NCI-H187 treated with DMSO at 0.1 percent for 48 hours (cell line): ENCODE measurements at places on chromosomes 7 and 10.

DNA sequence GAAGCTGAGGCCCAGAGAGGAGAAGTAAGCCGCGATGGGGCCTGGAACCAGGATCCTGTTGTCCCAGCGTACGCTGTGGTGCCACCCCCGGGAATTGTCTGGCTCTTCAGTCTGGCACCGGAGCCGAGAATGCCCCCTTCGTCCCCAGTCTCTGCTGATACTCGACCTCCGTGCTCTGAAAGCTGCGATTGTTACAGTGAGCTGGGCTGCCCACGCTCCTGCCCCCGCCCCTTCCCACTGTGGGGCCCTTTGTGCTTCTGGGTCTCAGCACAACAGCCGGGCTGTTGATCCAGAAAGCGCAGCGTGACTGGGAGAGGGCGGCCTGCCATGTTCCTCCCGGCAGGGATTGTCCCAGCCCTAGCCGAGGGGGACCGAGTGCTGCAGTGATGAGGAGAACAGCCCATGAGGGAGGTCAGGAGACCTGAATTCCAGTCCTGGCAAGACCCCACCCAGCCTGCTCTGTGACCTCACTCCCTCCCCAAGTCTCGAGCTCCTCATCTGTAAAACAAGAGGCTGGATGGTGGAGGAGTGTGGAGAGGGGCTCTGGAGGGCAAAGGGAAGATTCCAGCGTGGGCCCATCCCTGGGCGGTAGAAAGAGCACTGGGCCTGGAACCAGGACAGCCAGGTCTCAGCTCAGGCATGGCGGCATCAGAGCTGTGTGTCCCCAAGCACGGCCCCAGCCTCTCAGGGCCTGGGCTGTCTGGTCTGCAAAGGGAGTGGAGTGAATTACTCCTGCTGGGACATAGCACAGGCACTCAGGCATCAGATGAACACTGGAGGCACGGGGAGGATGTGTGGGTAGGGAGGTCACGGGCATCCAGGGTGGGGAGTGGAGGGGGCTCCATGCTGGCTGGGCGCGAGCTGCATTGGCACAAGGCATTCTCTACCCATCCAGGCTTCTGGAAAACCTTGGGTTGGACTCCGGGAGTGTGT is 43.6 kb downstream of the TSPAN15 start:
- DNase-seq: no peak

DNA sequence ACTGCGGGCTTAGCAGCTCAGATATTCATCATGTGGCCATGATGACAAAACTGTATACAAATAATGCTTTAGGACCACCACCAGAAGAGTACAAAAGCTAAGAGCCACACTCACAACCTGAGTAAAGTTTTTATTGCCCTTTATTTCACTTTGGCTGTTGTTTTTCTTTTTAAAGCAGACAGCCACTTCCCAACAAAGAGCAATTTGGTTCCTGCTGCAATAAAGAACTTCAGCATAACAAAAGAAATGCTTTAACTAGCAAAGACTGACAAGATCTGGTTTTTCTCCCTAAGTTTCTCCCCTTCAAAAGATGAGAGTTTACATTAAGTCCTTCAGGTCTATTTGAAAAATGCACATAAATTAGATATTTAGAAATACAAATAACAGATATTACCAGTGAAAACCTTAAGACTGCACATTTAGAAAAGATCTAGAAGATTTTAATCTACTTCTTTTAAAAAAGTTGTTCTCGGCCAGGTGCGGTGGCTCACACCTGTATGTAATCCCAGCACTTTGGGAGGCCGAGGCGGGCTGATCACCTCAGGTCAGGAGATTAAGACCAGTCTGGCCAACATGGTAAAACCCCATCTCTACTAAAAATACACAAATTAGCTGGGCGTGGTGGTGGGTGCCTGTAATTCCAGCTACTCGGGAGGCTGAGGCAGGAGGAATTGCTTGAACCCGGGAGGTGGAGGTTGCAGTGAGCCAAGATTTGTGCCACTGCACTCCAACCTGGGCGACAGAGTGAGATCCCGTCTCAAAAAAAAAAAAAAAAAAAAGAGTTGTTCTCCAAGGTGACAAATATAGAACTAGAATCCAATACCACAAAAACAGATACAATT is 59.4 kb downstream of the WAPL start:
- no peak for DNase-seq

DNA sequence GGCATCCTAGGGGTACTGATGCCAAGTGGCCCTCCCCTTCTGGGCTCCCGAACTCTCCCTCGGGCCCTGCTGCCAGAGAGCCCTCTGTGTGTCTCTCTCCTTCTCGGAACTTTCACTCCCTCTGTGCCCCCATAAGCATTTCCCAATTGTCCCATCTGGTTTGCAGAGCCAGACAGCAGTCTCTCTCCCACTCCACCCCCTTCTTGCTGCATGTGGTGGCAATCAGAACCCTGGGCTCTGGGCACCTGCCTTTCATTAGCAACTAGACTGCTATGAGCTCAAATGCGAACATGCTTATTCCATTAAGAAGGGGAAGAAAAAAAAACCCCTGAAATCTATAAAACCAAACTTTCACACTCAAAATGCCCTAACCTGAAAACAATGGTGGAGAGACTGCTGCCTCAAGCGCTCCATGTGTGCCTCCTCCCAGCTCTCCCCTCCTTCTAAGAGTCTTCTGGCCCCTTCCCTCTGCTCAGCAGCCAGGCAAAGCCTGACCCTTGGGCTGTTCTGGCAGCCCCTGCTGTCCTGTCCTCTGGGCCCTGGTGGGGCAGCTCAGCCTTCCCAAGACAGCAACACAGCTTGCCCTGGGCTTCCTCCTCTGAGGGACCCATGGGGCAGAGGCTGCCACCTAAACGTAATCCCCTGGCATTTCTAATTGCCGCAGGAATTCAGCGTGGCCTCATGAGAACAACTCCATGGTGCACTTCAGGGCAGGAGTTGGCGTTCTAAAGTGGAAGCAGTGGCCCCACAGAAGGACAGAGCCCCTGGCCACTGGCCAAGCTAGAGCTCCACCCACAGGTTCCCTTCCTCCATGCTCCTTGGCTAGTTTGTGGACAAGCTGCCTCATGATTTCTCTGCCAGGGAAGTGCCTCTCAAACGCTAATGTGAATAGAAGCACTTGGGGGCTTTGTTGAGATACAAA is 415.4 kb downstream of the PLXNA4 start:
- no peak for DNase-seq

DNA sequence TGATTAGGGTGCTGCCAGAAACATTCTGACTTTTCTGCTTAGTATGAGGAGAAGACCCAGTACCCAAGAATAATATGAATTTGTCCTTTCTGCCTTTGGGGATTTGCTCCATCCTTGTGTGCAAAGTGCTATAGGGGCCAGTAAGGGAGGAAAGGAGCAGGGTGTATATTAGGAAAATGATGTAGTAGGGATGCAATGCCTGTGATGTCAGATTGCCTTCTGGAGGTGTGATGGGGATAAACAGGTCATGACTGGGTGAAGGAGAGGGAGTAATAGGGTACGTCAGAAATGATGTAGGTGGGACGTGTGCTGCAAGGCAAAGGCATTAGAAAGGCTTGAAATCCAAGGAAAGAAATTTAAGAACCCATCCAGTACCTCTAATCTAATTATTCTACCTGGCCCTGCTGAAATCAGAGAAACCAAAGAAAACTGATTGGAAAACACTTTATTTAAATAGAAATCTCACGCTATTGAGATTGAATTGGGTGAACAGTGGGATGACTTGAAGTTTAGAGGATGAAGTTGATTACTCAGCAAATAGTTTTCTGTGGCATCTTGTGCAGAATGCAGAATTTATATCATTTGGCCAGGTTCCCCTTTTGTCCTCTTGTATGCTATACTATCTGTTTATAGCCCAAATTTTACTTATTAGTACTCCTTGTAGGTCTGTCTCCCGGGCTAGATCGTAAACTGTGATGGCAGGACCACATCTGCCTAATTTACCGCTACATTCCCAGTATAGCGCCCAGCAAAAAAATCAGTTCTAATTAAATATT is 503.9 kb downstream of the SUGCT start:
- no peak for DNase-seq

DNA sequence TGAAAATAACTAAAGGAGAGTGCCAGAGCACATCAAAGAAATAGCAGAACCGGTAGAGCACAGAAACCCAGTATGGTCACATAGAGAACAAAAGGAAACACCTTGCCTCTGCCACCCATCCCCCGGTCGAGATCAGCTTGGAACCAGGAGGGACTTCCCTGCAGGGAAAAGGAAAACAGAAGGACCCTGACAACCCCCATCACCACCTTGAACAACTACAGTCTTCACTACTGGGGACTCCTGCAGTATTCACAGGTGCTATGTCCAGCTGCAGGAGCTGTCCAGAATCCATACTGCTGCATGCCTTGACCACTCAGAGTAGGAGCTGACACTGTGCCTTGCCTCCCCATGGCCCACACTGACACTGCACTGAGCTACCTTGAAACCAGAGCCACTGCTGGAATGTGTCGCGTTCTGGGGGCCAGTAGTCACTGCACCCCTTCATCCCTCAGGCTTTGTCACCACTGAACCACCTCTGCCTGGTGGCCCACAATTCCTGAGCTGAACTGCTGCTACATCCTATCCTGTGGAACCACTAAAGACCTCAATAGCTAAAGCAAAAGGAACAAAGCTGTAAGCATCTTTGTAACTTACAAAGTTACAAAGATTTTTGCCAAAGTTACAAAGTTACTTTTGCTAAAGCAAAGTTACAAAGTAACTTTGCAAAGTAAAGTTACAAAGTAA is 66.8 kb downstream of the TRIL start:
- DNase-seq: no peak

DNA sequence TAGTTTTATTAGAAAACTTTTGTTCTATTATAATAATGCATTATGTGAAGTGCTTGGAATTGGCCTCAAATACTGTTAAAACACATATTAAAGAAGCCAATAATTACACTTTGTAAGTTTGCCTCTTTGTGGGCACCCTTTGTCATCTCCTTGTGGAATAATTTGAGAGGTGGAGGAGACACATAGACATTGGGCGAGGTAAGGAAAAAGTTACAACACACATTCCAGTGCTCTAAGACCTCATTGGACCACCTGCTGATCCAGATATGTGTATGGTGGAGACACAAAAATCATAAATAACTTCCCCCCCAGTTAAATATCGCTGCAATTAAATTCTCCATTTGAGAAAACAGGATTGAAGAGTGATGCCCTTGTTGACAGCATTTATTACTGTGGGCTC is 511.8 kb downstream of the GFRA1 start:
- DNase-seq: no peak

DNA sequence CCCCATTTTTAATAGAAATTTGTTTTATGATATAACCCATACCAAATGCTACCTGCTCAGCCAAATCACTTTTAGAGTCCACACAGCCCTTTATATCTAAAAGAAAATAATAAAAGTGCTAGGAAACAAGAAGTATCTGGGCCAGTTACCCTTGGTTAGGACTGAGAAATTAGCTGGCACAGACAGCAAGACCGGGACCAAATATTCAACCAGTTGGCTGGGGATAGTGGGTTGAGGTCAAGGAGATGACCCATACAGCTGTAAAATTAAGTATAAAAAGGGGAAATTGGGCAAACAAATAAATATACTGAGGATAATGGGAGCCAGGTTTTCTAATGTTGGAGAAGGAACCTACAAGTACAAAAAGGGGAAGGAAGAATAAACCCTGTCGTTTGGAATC is 174.3 kb downstream of the IMMP2L start:
- DNase-seq: no peak

GRCh38 chr10:125531465-125531864 is 151.5 kb downstream of the TEX36 start:
- DNase-seq: no peak
